Right renal cortex interstitium (tissue), 3 donors: ENCODE measurements at places on chromosomes 6 and 20. TPM values are rescaled to one million over a fixed set of nuclear protein-coding genes. Genes with fewer than 3 reads are reported as not detected.

DNA sequence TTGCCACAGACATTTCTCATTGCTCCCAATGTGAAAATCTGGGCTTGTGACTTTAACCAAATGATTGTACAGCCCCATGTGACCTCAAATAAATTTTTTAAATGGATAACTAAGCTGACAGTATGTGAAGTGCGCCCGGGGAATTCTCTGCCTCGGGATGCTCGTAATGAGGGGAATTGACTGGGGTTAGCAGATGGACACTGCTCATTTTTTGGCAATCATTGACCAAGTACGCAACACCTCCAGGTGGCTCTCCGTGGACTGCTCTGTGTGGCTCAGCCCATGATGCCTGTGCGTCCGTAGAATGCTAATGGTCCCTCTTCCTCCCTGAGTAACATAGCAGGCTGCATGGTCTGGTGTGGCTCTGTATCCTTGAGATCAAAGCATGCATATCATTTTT is 42.4 kb downstream of the FARS2 start:
- no peak for DNase-seq

DNA sequence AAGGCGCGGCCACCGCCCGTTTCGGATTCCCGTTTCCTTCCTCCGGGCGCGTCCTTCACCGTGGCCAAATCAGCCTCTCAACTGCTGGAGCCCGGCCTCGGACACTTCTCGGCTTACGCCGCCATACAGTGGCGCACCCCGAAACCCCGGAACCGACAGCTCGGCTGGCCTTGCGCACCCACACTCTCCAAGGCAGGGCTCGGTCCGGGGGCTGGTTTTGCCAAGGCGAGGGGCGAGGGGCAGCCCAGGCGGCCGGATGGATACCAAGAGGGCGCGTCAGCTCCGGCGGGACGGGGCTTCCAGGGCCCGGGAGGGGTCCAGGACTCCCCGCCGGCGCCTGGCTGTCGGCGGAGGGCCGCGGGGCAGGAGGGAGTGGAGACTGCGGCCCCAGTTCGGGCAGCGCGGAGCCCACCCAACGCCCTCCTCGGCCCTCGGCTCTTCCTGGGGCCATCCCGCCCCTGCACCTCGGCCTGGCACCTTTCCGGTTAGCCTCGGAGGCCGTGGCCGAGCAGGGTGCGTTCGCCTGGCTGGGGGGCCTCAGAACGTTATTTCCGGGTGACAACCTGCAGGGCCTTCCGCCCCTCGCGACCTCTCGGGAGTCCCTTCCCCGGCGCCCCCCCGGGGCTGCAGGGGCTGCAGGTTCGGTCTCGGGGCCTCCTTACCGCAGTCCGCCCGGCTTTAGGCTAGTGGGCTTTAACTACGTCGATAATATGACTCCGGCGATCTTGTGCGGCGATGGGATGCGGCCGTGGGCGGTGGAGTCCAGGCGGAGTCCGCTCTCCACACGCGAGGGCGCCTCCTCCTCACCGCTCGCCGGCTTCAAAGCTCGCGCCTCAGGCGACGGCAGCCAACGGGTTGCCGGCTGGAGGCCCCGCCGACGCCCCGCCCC is 697 bp upstream of the CEP43 start:
- DNase-seq = no peak

- DNase-seq = no peak
These were observed 24.0 kb downstream of the FYN start for GRCh38 chr6:111849298-111849697.

- no peak for DNase-seq
These were observed 3.7 kb upstream of the NCOA6 start for GRCh38 chr20:34829191-34829590.

DNA sequence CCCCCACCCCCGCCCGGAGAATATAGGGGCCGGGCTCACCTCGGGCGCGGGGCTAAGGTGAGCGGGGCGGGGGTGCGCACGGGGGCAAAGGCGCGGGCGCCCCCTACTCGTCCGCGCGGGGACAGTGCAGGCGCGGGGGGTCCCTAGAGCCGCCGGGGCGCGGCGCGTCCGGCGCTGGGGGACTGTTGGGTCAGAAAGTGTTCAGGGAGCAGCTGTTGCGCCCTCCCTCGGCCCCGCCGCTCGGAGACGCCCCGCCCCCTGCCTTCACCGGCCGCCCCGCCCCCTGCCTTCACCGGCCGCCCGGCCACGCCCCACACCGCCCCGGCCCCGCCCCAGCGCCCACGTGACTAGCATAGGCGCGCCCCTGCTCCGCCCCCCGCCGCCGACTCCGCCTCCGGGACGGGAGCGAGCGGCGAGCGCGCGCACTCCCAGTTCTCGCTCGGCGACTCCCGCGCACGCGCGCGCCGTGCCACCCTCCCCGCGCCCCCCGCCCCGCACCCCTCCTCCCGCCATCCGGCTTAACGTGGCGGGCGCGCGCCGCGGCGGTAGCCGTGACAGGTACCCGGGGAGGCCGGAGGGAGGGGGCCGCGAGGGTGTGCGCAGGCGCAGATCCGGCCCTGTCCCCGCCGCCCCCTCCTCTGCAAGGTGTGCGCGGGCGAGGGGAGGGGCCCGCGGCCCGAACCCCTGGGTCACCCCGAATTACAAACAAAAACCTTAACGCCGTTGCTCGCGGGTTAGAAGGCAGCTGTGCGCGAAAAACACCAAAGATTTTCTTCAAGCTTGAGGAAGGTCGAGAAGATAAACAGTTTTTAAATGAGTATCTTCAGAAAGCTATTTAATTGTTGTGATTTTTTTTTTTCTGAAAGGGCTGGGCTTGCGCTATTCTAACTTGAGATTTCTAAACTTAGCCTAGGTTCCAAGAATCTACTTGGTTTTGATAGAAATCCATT is 704 bp upstream of the ZNF217 start:
- DNase-seq = peak; percentile 83

- DNase-seq = no peak
These were observed 112.2 kb downstream of the IRF4 start for GRCh38 chr6:503610-504362.

- no peak for DNase-seq
These were observed 64.6 kb downstream of the SYNE1 start for GRCh38 chr6:152572338-152573088.

Gene MLN
- polyA plus RNA-seq = 1.4 TPM

Gene B3GALT4
- polyA plus RNA-seq = 4.0 TPM
